Activated naive CD4-positive, alpha-beta T cell (primary cell): ENCODE measurements at places on chromosomes 7 and 10.

- no peak for DNase-seq
Observed at GRCh38 chr7:129556607-129557133, 54.3 kb downstream of the SMKR1 start.

GRCh38 chr10:104577861-104578521 is 63.1 kb upstream of the SORCS3 start:
- DNase-seq: no peak

- no peak for DNase-seq
Observed at GRCh38 chr7:37040330-37040729, 316.0 kb upstream of the AOAH start.

GRCh38 chr7:144497282-144497681 is 93.8 kb upstream of the NOBOX start:
- DNase-seq: no peak

- DNase-seq: no peak
Observed at GRCh38 chr7:82789883-82790609, 346.5 kb upstream of the CACNA2D1 start.

DNA sequence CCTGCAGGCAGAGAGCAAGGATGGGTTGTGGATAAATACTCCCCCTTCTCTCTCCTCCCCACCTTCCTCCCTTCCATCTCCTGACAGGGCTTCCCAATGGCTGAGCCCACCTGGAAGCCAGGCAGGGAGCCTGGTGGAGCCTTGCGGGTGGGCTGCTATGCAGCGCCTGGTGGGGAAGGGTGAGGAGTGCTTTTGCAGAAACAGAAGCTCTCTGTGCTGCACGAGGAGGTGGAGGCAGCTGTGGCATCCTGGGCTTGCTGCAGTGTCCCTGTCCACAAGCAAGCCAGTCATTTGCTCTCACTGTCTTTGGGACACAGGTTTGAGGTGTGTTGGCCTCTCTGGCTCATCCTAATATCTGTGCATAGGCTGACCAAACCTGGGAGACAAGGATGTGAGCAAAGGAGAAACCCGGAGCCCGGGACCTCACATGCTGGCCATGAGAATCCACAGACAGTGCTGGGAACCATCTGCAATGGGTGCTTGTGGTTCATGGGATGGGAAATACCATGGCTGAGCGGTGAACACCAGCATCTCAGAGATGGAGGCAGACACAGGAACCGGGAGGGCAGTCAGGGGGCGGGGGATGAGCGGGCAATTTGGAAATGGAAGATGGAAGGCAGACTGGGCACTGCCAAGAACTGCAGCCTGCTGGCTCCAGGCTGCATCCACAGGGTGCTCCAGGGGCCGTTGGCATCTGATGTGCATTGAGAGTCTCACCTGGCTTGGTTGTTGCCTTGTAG is 364.2 kb downstream of the GLRX3 start:
- DNase-seq: no peak

DNA sequence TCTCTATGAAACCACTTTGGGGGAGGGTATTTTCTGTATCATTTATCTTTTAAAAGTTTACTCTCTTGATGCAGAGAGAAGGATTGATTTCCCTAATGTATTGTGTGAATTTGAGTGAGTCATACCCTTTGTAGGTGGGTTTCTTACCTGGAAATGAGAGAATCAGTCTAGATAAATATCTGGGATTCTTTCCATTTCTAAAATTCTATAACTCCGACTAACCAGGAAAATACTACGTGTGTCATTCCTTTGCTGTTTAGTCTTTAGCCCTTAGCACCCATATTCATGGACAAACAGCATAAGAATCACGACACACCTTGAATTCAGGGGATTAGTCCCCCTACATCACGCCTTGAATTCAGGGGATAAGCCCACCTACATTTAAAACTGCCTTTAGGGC is 139.1 kb downstream of the GATA3 start:
- DNase-seq: no peak
